Jurkat, Clone E6-1 (cell line): ENCODE measurements at places on chromosomes 4 and X.

- no peak for DNase-seq
Measured at GRCh38 chr4:125833-126232, 1.5 kb downstream of the ZNF718 start.

- DNase-seq: no peak
Measured at GRCh38 chr4:22648996-22649395, 43.7 kb upstream of the GBA3 start.

- DNase-seq: no peak
Measured at GRCh38 chrX:42491137-42491907, 286.6 kb downstream of the PPP1R2C start.

GRCh38 chr4:125838202-125838601 is 523.4 kb downstream of the FAT4 start:
- DNase-seq: no peak

- DNase-seq: no peak
Measured at GRCh38 chr4:10762561-10762960, 78.0 kb upstream of the CLNK start.

GRCh38 chr4:69467797-69468196 is 27.9 kb downstream of the UGT2B4 start:
- no peak for DNase-seq

GRCh38 chr4:142500966-142501365 is 345.1 kb downstream of the INPP4B start:
- DNase-seq: no peak

DNA sequence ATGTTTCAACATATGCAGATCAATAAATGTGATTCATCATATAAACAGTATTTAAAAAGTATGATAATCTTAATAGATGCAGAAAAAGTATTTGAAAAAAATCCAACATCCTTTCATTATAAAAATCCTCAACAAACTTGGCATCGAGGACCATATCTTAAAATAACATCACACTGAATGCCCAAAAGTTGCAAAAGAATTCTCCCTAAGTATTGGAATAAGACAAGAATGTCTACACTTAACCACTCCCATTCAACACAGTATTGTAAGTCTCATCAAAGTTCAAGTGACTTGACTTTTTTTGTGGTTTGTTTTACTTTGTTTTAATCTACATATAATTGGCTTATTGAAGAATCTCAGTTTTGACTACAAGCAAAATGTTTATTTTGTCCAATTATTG is 779.0 kb upstream of the SLIT2 start:
- no peak for DNase-seq

DNA sequence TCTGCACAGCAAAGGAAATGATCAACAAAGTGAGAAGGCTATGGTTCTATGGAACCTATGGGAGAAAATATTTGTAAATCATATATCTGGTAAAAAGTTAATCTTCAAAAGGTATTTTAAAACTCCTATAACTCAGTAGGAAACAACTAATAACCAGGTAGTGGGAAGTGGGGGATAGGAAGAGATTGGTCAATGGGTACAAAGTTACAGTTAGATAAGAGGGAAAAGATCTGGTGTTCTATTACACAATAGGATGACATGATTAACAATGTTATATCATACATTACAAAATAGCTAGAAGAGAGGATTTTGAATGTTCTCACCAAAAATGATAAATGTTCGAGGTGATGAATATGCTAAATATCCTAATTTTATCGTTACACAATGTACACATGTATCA is 46.3 kb downstream of the NDNF start:
- DNase-seq: no peak

DNA sequence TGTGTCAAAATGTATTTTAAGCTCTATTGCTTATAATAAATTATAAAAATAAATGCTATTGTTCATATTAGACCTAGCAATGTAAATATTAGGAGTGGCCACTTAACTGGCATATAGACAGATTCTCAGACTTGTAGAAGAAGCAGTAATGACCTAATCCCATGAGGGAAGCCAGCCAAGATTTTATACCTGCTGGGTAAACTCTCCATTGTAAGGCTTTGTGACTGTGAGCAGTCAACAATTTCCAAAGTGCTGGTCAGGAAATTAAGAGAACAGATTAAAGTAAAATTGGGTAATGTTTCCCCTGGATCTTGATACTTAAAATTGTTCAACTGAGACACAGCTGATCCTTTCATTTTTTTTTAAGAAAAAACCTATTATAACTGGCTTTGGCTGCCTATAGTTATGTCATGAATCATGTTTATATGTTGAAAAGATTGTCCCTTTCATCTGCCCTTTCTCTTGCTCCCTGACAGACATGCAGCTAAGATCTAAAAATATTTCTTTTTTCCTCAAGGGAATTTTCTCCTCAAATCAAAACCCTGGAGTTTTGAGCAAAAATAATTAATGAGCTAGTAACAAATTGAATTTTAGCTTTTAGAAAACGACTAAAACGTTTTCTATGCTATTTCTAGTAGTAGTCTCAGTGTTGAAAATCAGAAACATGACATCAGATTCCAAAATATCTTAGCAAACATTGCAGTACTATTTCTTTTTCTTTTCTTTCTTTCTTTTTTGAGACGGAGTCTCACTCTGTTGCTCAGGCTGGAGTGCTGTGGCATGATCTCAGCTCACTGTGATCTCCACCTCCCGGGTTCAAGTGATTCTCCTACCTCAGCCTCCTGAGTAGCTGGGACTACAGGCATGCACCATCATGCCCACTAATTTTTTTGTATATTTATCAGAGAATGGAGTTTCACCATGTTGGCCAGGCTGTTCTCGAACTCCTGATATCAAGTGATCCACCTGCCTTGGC is 77.9 kb downstream of the ADGRL3 start:
- DNase-seq: no peak

- DNase-seq: no peak
Measured at GRCh38 chrX:36861601-36862000, 146.6 kb upstream of the FAM47C start.

- no peak for DNase-seq
Measured at GRCh38 chrX:148811236-148811635, 310.8 kb downstream of the AFF2 start.

- no peak for DNase-seq
Measured at GRCh38 chr4:76061982-76062381, 12.5 kb upstream of the ART3 start.

- DNase-seq: no peak
Measured at GRCh38 chrX:55523356-55523755, 33.7 kb upstream of the USP51 start.

DNA sequence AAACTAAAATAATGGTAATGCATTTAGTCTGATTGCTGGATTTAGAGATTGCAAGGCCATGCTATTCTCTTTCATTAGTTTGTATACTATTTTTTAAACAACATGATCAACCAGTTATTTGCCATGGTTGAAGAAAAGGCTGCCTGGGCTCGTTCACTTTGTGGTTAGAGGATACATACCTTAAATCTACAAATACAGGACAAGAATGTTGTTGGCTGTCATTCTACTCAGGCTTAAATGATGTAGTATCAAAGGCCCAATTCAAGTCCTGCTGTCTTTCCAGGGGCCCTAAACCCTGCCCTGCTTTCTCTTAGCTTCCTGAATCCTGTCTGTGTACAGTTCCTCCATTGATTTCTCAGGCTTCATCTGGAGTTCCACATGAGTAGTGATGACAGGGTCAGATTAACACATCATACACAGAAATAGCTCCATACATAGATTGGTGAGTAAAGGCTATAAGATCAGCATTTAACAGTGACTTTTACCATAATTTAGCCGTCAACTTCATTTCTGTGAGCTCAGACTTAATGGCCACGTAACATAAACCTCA is 114.9 kb upstream of the GPRIN3 start:
- no peak for DNase-seq

DNA sequence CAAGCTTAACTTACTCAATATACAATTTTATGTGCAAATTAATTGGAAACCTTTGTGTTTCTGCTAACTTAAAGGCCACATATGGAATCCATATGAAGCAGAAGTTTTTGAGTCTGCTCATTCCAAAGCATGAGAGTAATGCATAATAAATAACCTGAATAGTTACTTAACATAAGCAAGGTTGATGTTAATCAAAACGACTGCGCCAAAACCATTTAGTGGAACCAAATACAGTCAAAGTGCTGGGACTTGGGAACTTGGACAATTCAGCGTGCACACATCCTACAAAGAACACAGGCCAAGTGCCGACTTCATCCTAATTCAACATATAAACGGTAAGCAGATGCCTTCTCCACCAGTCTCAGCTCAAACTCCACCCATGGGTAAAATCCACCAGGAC is 17.0 kb downstream of the TSPAN5 start:
- no peak for DNase-seq

GRCh38 chrX:133865761-133866471 is 119.5 kb downstream of the GPC3 start:
- no peak for DNase-seq

- DNase-seq: peak; percentile 46
Measured at GRCh38 chrX:41180194-41180908, 95.1 kb downstream of the USP9X start.

DNA sequence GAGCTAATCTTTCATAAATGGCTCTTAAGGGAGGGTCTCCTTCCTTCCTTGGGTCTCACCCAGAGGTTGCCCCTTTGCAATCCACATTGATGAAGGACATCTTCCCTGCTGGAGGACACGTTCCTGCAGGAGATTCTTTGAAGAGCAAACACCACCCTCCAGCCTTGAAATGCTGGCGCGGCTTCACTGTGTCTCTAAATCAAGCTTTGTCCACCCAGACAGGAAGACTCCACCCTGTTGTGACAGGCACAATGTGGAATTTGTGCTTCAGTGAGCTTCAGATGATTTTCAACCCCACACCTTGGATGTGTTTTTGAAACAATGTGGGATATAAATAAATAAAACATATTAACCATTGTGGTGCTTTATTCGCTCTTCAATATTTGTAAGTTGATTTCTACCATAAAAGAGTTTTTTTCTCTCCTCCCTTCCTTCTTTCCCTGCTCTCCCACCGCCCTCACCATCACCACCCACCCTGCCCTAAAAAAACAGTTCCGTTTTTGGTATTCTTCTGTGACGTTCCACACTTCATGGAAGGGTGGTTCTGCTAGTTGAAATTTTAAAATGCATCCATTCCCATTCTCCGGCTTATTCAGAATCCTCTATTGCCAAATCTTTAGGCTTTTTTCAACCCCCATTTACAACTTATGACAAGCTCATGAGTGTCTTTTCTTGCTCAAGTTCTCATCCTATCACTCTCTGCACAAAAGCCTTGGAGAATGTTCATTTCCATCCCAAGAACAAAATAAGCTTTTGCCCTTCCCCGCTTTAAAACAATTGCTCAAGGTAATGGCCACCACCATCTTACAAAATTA is 264.3 kb downstream of the RAPGEF2 start:
- DNase-seq: no peak

DNA sequence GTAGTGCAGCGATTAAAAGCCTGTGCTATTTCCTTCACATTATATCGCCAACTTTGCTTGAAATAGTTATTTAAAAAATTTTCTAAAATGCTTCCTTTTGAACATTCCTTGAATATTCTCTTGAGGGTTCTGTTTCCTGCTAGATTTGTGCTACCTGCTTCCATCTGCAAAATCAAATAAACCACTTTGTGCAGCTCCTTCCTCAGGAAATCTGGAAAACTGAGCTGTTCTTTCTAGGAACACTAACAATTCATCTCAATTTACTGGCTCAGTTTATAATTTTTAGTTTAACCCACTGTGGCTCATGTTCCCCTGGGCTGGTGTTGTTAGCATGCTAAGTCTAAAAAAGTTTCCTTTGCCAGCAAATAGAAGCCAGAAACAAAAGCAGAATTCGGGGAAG is 88.1 kb upstream of the LCORL start:
- no peak for DNase-seq

- peak; percentile 5 for DNase-seq
Measured at GRCh38 chr4:175953960-175954521, 111.6 kb upstream of the WDR17 start.

GRCh38 chrX:22748093-22748999 is 251.4 kb upstream of the DDX53 start:
- peak; percentile 26 for DNase-seq

DNA sequence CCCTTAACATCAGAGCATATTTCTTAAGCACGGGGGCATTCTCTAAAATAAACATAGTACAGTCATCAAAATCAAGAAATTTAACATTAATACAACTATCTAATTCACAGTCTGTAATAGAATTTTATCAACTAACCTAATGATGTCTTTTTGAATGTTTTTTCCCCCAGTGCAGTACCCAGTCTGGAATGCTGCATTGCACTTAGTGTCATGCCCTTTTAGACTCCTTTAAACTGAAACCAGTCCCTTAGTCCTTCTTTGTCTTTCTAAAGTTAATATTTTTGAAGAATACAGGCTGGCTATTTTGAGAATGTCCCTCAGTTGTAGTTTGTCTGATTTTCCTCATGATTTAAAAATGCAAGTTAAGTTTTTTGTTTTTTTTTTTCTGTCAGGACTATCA is 9.5 kb downstream of the ENPEP start:
- no peak for DNase-seq
